ENCODE measurements at places on chromosomes 16 and 17.

- no peak for DNase-seq
These were observed 15.9 kb upstream of the TRPV3 start for GRCh38 chr17:3573246-3574100.

- no peak for DNase-seq
These were observed 210.1 kb upstream of the TNRC6C start for GRCh38 chr17:77748436-77748835.

GRCh38 chr17:80478487-80479245, 2.3 kb upstream of the NPTX1 start:
- DNase-seq: no peak

GRCh38 chr17:15403276-15403939, 62.0 kb upstream of the TEKT3 start:
- no peak for DNase-seq

DNA sequence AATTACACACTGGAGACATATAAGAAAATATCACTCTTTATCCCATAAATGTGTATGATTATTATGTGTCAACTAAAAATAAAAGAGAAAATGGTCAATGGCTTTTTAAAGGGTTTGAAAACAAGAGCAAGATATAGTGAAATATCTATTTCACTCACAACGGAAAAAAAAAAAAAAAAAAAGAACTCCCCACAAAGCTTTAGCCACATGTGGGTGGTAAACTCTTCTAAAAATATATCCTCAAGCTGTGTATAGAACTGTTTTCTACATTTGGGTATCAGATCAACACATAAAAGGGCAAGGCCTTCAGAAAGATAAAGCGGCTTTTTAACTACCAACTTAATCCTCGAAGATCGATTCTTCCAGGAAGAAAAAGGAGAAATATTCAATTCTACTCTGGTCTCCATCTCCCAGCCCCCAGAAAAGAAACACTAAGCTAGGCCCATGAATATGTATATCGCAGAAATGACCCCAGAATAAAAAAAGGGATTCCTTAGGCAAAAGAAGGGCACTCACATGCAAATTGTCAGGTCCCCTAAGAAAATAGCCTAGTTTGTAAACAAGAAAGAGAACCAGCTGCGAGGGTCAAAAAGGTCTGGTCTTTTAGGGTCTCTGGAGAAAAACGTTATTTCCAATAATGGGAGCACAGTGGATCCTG, 4.4 kb downstream of the LITAF start:
- DNase-seq: no peak

DNA sequence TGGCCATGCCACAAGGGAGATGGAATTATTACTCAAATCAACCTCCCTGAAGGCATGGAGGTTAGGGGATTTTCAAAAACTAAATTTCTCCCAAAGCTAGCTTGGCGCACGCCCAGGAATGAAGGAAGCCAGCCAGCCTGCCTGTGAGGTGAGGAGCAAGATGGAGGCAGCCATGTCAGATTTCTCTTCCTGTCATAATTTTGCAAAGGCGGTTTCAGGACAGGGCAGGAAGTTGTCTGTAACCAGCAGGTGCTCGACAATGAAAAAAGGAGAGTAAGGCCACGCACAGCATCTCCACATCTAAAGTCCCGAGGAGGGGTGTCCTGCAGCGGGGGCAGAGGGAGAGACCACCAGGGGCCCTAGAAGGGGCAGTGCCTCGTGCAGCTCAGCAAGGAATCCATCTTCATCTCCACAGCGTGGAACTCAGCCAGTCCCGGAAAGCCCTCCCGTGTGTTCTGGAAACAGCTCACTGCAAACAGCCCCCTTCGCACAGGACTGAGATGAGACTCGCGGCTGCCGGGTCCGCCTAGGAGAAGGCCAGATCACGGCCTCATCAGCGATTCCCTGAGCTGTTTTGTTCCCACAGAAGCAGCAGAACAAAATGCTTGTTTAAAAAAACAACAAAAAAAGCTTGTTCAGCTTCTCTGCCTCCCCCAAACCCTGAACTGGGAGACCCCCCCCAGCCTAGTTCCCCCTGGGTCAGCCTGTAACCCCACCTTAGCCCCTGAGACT, 47.8 kb downstream of the SLC7A5 start:
- DNase-seq: no peak

- DNase-seq: no peak
These were observed 6.6 kb downstream of the LPO start for GRCh38 chr17:58244963-58245362.

GRCh38 chr16:4371357-4372000, at the start of gene VASN:
Gene VASN (plus strand): TSS chr16:4371848. CDS start chr16:4380878, 9,030 bp downstream.
- no peak for DNase-seq

DNA sequence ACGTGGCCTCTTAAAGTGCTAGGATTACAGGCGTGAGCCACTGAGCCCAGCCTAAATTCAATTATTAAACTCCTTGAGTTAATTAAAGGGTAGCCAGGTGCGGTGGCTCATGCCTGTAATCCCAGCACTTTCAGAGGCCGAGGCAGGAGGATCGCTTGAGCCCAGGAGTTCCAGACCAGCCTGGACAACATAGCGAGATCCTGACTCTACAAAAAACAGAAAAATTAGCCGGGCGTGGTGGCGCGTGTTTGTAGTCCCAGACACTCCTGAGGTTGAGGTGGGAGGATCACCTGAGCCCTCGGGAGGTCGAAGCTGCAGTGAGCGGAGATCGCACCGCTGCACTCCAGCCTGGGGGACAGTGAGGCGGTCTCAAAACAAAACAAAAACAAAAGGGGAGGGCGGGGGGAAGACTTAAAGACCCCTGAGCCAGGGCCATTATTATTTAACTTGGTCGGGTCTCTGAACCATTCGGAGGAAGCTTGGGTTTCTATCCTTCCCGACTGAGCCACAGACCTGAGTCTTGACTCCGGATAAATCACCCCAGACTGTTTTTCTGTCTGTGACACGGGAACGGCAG, 19.5 kb downstream of the BCL7C start:
- no peak for DNase-seq

DNA sequence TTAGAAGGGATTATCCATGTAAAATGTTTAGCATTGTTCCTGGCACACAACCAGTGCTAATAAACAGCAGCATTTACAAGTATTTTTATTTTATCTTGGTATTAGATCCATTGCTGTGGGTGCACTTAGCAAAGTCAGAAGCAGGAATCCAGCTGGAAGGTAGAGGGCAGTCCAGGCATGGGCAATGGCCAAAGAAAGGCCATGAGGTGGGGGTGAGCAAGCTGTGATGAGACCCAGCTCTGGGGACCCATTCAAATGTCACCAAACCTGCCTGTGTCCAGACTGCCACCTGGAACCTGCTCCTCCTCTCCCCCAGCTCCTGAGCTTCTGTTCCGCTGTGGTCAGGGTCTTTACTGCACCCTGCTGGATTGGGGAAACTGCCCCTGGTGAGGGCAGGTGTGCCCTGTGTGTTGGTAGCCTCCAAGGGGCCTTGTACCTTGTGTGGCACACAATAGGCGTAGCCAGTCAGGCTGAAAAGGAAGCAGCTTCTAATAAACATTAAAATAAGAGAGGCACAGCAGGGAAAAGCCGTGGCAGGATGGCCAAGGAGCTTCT, 118.0 kb upstream of the CRHR1 start:
- DNase-seq: no peak

DNA sequence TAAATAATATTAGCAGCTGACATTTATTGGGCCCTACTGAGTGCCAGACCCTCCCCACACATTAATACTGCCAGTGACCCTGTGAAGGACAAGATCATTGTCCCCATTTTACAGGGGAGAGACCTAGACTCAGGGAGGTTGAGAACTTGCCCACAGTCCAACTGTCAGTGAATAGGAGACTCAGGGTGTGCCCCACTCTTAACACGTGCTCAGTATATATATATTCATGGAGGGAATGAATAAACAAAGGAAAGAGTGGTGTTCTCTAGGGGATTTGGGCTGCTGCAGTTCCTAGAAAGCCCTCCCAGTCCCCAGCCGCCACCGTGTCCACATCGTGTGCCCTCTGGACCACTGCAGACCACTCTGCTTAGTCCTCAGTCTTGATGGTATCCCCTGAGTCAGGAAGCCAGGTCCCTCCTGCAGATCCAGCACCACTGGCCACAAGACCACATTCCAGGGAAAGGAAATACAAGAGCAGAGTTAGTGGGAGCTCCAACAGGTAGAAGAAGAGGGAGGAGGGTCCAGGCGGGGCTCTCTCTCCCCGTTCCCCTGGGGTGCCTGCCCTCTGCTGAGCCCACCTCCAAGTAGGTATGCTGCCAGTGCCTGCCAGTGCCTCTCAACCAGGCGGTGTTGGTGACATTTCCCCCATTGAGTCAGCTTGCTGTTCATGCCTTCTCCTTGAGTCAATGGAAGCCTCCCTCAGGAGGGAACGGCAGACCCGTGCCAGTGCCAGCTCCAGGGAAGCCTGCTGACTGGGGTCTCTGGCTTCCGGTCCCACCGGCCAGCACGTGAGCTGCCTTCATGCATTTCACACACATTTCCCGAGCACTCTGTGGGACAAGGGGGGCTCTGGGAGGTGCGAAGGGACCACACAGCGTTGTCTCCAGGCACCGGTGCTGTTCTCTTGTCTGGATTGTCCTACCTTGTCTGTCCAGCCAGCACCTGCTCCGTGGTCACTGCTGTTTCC, 75.6 kb downstream of the GNAO1 start:
- DNase-seq: no peak

DNA sequence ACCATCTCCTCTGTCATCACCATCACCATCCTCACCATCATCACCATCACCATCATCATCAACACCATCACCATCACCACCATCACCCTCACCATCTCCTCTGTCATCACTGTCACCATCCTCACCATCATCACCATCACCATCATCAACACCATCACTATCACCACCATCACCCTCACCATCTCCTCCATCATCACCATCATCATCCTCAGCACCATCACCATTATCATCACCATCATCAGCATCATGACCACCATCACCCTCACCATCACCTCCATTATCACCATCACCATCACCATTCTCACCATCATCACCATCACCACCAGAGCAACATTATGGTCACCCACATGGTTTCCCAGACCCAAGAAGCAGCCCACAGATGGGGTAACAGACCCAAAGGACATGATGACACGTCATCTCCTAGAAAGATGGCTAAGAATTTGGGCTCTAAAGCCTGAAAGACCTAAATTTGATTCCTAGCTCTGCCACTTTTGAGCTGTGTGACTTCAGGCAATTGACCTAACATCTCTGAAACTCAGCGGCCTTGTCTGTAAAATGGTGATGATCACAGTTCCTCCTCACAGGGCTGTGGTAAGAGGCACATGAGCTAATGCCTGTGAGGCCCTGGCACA, 14.6 kb downstream of the SCNN1B start:
- no peak for DNase-seq

GRCh38 chr17:17151055-17151454, 55.1 kb downstream of the PLD6 start:
- no peak for DNase-seq

DNA sequence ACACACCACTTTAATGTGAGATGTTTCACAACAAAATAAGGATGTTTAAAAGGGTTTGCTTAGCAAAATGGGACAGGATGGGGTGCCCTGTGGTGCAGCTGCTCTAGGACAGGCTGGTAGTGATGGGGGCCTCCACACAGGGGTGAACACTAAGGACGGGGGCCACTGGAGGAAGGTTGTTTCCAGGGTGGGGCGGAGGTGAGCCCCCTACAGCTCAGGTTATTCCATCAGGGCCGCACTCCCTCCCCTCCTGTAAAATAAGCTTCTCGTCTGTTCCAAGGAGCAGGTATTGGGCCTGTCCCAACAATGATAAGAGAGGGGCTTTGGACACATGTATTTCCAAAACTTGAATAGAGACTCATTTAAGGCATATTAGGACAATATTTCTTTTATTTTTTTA, 1.9 kb upstream of the HEXD start:
- no peak for DNase-seq

DNA sequence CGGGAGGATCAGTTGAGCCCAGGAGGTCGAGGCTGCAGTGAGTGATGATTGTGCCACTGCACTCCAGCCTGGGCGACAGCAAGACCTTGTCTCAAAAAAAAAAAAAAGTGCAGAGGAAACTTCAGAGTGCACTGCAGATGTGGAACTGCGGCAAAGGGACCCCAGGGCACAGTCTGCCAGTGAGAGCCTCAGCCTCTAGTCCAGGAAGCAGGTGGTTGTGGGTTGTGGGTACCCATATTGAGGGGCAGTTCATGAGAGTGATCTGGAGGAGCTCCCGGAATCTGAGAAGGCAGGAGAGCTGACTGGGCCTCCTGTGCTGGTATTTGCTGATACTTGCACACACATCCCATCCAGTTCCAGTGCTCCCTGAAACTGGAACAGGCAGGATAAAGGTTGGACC, 13.1 kb downstream of the FOXN1 start:
- DNase-seq: no peak

DNA sequence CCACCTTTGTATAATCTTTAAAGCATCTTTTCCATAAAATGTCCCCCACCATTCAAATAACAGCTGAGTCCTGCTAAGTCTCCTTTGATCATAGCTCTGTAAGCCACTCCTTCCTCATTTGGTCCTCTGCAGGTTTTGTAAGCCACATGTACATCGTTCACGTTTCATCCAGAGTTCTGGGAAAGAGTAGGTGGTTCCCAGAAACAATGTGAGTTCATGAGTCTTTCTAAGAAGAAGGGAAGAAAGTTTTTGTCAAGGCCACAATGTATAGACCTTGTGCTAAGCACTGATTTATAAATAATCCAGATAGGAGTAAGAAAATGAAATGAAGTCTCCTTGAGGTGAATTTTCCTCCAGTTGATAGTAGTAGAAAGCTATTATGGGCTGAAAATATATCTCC, 8.7 kb upstream of the ANKS4B start:
- no peak for DNase-seq

GRCh38 chr17:64583038-64583437, 76.3 kb downstream of the CEP95 start:
- no peak for DNase-seq

GRCh38 chr16:79250502-79251098, 349.9 kb downstream of the MAF start:
- no peak for DNase-seq

GRCh38 chr16:69106491-69107315, 1.2 kb downstream of the HAS3 start:
- no peak for DNase-seq

- DNase-seq: no peak
These were observed 22.1 kb upstream of the NAT9 start for GRCh38 chr17:74798239-74798707.

DNA sequence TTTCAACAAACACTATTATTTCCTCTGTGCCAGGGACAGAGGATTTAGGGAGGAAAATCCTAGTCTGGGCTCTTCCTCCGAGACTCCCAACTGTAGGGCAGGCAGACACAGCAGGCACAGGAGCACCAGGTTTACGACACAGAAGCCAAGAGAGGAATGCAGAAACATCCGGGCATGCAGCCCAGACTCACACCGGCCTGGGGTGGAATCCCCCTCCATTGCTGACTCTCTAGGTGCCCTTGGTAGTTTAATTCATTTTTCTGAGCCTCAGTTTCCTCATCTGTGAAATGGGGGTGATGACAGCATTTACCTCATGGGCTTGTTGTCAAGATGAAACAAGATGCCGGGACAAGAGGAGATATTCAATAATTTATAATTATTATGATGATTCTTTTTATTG, 14.9 kb downstream of the CA4 start:
- no peak for DNase-seq

All from AG09319 (cell line).